ENCODE measurements at places on chromosomes 2 and 18. TPM values are rescaled to one million over a fixed set of nuclear protein-coding genes. Genes with fewer than 3 reads are reported as not detected.

The ZNF24 gene
- total RNA-seq: 53.9 TPM

The IMMT gene
- 181 TPM for total RNA-seq

The BOK gene
- total RNA-seq: 0.17 TPM

The SLC4A3 gene
- not detected for total RNA-seq

The TGFA gene
- not detected for total RNA-seq

The RIT2 gene
- not detected for total RNA-seq

The MTLN gene
- total RNA-seq: 80.1 TPM

The KHK gene
- total RNA-seq: 13.4 TPM

The CBLN2 gene
- total RNA-seq: not detected

The SPC25 gene
- 22.8 TPM for total RNA-seq

The TGOLN2 gene
- 94.1 TPM for total RNA-seq

The PDE1A gene
- total RNA-seq: not detected

The TOGARAM2 gene
- 4.8 TPM for total RNA-seq

The SH3RF3 gene
- total RNA-seq: 0.47 TPM
